ENCODE measurements at places on chromosomes 2 and 18.

DNA sequence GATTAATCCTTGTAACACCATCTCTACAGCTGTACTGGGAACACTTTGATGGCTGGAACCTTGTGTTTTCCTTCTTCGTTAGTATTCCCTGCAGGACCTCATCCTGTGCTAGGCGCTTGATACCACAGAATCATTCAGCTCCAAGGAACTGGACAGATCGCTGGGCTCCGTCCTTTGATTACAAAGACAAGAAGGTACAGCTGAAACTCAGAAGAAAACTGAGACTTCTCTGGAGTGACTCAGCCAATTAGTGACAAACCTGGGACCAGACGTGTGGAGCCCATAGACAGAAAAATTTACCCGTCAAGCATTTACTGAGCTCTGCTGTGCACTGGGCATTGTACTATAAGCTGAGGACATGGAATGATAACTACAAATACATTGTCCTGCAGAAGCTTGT is 67.3 kb downstream of the NCKAP5 start:
- no peak for DNase-seq

DNA sequence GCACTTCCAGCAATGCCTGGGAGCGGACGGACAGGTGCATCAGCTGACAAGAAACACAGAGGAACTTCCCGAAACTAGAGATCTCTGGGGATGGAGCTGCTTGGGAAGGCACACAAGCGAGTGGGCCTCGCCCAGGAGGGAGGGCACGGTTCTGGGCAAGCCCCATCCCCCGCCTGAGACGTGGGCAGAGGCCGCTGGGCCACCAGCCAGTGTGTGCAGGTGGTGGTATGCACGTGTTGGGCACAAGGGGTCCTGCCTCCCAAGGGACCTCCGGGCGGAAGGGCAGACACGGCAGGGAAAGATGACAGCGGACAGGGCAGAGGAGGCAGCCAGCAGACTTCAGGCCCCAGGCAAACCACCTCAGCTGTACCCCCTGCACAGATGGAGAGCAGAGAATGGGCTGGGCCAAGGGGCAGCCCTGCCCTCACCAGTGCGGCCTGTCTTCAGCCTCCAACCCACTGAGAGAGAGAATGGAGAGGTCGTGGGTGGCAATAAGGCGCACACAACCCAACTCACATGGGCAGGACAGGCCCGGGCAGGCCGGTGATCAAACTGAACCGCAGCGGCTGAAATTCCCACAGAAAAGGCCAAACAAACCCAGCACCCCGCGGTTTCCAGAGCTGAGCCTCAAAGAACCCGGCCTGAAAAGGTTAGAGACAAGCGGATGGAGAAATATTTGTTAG is 51.2 kb downstream of the HDAC4 start:
- DNase-seq = no peak

- no peak for DNase-seq
Measured at GRCh38 chr2:143026411-143027054, 102.7 kb upstream of the ARHGAP15 start.

GRCh38 chr2:66872081-66872985 is 437.4 kb downstream of the MEIS1 start:
- DNase-seq = no peak

DNA sequence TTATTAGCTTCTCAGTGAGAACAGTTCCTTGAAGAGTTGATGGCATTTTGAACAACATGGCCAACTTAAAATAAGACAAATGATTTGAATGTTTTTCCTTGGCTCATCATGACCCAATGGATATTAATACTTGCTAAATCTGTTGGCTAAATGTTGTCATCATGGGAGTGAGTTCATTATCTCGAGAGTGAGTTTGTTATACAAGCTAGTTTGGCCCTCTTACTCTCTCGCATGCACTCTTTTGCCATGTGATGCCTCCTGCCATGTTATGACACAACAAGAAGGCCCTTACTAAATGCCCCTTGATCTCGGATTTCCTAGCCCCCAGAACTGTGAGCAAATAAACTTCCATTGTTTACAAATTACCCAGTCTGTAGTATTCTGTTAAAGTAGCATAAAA is 22.9 kb upstream of the SANBR start:
- no peak for DNase-seq

- no peak for DNase-seq
Measured at GRCh38 chr2:1731963-1732768, 12.1 kb downstream of the PXDN start.

GRCh38 chr2:146068051-146068450 is 1548.1 kb upstream of the ZEB2 start:
- no peak for DNase-seq

- no peak for DNase-seq
Measured at GRCh38 chr2:236661061-236661761, 91.6 kb downstream of the ACKR3 start.

GRCh38 chr2:65885266-65885665 is 452.9 kb upstream of the SPRED2 start:
- no peak for DNase-seq

Measured in GF-D8 (cell line).